ENCODE measurements at places on chromosomes 2 and 18.
A peak's percentile ranks its signal among the peaks of the same experiment; 100 is the strongest.

- DNase-seq = no peak
These were observed 810.3 kb upstream of the CRIM1 start for GRCh38 chr2:35545301-35545700.

DNA sequence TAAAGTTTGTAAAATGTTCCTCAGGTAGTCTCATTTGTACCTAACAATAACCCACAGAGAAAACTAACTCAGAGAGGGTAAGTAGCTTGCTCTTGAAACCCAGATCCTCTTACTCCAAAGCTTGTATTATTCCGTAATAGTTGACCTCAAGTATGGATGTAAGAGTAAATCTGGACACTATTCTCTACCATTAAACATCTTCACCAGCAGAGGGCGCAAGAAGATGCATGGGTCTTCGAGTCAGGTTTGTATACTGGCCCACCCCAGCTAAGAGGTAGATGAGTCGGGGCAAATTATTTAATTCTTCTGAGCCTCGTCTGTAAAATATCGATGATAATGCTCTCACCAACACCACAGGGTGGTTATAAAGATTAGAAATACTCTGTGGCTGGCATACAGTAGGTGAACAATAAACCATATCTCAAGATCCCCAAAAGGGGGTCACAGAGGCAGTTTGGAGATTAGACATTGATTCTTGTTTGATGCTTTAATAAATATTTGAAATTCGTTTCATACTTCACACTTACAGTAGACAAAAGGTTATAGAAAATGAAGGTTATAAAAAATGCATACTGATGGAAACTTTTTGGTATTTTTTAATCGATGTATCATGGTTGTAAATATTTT is 3.5 kb upstream of the CABLES1 start:
- peak; percentile 68 for DNase-seq

GRCh38 chr18:51726614-51727013 is 529.1 kb upstream of the MEX3C start:
- no peak for DNase-seq

GRCh38 chr2:222174450-222174849 is 124.3 kb downstream of the PAX3 start:
- DNase-seq = no peak

DNA sequence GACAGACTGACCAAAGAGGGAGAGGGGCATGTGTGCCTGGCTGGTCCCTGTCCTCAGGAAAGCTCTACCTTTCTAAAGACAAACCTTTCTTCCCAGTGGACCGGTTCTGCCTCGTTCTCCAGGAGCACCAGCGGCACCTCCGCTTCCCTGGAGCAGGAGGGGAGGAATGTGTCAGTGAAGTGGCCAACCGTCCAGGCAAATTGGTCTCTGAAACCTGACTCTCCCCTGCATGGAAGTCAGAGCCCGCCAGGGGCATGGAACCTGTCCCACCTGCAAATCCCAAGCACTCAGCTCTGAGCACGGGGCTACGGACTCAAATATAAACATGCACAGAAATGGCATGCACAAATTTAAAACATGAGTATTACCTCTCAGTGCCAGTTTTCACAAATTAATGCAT is 62.9 kb downstream of the COL6A3 start:
- DNase-seq = no peak

DNA sequence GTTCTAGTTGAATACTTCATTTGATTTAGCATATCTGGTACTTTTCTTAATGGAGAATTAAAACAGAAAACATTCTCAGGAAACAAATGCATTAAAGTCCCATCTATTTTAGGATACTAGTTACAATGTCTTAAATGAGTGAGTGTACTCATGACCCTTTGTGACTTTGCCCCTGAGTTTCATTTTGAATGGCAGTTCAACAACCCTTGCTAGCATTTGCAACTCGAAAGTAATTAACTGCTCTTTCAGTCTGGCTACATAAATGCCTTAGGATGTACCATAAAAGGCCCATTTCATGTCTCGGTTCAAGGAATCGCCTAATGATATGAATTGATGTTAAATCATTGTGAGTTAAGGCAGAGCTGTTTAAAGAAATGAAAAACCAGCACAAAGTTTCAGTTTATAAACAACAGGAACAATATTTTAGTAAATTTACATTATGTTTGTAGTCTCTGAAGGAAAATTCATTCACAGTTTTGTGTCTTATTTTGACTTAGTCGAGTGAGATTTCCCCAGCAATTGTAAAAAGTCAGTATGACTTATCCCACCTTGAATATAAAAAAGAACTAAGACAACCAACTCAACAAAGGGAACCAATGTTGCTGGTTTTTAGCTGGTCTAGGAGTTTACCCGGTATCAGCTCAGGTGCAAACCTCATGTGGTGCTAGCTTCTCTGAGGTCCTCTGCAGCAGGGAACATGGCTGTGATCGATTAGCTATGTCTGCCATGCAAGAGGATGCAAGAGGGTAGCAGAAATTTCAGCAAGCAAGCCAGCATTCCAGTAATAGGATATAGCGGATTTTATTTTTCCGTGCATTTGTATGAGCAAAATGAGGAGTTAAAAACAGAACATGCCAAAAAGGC is 386.2 kb downstream of the PTPRM start:
- DNase-seq = no peak

DNA sequence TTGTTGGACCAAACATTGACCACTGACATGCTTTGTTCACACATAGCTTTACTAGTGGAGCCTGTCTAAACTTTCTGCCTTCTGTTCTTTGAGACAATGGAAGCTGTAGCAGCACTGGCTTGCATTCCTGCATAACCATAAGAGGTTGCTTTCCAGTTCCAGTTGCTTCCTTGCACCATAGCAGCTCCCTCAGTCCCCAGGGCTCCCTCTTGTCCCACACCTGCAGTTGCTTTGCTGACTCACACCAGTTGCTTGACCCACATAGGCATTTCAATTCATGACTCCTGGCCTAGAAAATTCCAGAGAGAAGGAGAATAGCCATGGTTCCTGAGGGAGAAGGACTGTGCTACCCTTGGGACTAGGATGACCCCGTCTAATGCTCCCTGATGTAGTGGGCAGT is 20.9 kb downstream of the SGPP2 start:
- no peak for DNase-seq

GRCh38 chr2:85734015-85734414 is 19.8 kb upstream of the ATOH8 start:
- no peak for DNase-seq

DNA sequence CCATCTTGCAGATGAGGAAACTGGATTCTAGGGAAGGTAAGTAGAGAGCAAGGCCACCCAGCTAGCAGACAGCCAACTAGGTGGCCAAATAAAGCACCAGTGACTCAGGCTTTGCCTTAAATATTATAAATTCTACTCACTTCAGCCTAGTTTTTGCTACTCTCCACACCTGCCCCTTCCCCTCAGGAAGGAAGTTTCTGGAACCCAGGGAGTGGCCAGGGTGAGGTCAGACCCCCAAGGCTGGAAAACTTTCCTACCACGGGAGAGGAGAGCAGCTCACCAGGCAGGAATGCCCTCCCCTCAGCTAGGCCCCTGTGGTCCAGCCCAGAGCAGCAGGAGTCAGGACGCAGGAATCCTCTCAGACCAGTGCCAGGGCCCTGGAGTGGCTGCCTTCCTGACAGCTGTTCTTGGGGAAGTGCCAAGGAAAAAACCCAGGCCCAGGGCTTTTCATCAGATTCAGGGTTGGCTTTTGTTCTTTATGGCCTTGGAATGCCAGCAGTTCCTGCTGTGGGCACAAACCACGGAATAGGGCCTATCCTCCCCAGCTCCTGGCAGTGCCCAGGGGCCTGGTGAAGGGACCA is 5.1 kb upstream of the PAX8 start:
- no peak for DNase-seq

DNA sequence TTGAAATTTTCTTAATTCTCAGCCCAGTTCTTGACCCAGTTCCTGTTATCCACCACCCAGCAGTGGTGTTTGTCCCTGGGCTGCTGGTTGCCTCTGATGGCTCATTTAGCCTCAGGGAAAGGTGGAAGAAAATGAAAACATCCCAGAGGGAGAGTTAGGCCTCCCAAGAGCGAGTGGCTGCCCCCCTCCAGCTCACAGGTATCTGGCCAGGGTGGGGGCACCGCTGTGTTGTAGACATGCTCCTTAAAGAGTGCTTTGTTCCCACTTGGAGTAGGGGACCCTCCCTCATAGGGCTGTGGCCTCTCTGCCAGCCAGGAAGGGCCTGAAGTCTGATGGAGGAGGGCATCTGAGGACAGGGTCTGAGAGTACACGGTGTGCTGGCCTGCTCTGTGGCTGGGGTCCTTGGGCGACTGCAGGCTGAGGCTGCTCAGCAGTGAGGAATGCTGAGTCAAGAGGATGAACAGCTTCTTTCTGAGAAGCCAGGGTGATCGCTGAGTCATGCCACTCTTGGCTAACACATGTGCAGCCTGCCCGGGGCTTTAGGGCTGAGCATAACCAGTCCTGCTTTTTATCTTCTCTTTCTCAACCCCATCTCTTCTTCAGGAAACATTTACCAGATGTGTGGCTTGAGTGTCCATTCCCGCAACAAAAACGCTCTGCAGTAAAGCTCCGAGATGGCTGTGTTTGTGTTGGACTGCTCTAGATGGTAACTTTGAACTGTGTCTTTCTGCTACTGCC is 72.3 kb downstream of the IL1R2 start:
- DNase-seq = peak; percentile 67

DNA sequence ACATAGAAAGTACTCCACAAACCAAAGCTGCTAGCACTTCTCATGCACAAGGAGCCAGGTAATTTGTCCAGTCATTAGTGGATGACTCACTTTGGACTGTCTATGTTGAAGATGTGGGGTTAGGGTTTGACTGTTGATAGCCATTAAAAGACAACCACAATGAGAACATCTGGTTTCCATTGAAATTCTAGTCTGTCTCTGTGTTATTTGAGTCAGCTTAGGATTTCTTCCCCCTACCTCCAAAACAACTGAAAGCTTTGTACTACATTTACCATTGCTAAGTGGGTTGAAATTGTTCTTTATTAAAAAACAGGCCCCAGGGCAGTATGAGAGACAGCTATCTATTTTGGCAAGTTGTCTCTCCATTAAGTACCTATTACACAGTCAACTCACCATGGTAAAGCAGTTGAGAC is 50.2 kb upstream of the ANKRD44 start:
- no peak for DNase-seq

DNA sequence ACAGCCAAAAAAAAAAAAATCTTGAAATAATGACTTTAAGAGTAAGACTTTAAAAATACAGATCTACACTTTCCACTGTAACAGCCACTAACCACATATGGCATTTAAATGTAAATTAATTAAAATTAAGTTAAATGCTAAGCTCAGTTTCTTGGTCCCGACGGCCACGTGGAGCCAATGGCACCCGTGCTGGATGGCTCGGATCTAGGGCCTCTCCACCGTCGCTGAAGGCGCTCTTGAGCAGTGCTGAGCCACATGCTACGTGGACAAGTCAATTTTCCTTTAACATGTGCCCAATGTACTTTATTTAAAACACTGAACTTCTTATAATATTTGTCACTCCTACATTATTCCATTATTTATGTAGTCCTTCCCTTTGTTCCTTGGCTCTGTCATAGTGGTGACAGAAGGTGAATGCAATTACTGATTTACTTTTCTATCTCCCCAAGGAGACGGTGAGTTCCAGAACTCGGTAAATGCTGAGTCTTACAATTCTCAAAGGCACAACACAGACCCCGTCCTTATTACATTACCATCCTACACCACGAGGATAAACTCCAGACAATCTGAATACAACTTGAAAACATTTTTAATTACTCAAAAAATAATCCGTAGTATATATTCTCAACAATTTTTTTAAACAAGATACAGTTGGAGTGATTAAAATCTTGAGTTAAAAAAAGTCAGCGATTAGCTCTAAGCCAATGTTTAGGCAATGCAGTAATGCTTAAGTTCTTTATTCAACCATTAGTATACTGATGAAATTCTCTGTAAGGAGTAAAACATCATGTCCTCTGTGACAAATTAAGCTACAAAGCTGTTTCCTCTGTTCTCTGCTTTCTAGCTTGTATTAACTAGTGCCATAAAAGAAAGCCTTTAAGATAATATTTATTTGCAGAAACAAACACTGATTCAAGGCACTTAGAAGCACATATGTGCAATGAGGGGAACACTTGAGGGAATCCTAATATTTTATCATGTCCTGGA is 95.1 kb downstream of the AFF3 start:
- no peak for DNase-seq

DNA sequence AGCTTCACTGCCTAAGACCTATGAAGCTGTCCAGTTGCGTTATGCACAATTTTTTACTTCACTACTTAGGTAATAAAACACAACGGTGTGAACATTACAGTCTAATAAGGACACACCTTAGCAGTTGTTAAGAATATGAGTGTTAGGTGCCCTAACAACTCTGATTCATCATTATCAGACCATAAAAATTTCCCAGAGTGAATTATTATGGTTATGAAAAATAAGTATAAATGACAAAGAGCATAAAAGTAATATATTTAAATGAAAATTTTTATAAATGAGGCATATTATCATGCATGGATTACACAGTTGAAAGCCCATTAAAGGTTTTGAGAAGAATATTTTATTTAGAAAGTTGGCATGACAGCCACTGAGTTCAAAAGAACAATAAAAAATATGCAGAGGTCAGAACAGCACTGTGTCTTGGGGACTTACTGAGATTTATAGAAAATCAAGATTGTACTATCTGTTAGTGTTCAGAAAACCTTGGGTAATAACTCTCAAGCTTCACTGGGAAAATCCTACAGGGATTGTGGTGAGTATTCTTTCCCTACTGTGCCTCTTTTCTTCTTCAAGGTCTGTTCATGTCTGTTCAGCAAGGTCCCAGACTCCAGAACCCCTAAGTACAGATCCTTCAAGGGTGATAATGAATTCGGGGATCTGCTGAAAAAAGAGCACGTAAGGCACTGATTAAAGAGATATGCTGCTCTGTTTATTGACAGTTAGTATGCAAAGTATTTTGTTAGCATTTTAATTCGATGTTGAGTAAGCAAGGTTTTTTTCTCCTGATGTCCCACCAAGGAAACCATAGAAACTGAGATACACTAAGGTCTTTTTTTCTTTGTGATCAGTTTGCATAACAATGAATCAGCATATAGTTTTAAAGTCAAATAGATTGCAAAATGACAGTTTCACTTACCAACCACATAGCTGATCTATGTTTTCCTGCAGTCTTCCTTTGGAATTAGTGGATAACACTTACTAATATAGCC is 250.0 kb downstream of the DSEL start:
- no peak for DNase-seq

DNA sequence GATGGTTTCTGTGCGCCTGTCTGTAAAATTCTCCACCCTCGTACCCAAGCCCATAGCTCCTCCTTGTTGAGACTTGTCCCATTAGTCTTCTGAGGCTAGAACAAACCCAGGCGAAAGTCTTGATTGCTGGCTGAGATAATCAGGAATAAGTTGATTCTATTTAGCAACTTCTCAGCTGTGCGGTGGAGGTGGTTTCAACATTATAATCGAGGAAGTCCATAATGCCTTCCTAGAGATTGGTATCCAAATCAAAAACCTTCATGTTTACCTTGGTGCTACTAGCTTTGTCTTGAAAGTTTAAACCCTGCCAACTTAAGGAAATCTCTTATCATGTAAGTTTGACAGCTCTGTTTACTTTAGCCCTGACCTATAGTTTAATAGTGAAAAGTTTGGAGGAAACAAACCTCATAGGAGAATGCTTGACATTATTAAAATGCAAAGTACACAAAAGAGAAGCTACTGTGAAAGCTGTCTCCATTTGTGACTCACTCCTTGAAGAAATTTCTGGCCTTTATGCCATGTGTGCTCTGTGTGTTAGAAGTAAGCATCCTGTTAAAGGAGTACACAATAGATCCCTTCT is 36.6 kb upstream of the DSC1 start:
- DNase-seq = no peak

Measured in retina (tissue), 1 donor.